Stimulated activated effector memory CD8-positive, alpha-beta T cell treated with anti-CD3 and anti-CD28 coated beads, Interleukin-12 subunit alpha, Interleukin-12 subunit beta, amount 100 ng/mL, for 72 hours (primary cell): ENCODE measurements at places on chromosomes 5 and 9.

- no peak for DNase-seq
Measured at GRCh38 chr5:148808864-148809642, 17.4 kb upstream of the ADRB2 start.

- no peak for DNase-seq
Measured at GRCh38 chr5:97400537-97400936, 217.5 kb upstream of the RIOK2 start.

DNA sequence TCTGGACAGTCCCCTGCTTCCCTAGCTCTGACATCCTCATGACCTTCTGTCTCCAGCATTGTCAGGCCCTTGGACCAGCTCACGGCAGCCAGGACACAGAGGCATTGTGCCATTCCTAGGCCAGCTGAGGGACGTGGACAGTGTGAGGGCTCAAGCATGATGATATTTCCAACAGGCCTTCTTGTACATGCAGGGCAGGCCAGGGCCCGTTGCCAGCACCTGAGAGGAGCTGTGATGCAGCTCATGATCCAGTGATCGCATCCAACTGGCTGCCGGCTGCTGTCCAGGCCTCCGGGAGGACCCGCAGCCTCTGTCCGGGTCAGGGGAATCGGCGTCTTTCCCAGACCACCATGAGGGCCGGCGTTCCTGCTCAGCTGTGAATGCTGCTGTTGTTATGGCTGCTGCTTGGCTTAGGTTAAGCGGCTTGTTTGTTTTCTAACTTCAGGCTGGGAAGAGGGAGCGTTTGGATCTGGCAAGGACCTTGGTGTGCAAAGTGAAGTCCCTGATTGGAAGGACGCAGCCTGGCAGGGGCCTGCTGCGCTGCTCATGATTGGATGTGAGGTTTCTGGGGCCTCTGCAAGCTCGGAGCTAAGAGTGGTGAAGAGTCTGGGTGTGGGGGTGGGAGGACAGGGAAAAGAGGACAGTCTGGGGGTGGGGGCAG, 53.8 kb downstream of the PDZD2 start:
- no peak for DNase-seq

GRCh38 chr5:145540375-145540774, 294.8 kb downstream of the PRELID2 start:
- DNase-seq, result no peak
